ENCODE measurements at places on chromosomes 2 and 18. TPM values are rescaled to one million over a fixed set of nuclear protein-coding genes. Genes with fewer than 3 reads are reported as not detected.

GRCh38 chr2:5121121-5121520 is 571.1 kb upstream of the SOX11 start:
- DNase-seq, result no peak

The EFR3B gene
- 2.6 TPM for total RNA-seq

The OTOS gene
- total RNA-seq, result not detected

The STPG4 gene
- total RNA-seq, result not detected

The MYO3B gene
- total RNA-seq, result 0.21 TPM

The ASB18 gene
- 10.1 TPM for total RNA-seq

The KLHL41 gene
- total RNA-seq, result 141 TPM

- DNase-seq, result no peak
These were observed 171.4 kb upstream of the ALPP start for GRCh38 chr2:232207174-232207573.

The PSD4 gene
- 13.0 TPM for total RNA-seq

DNA sequence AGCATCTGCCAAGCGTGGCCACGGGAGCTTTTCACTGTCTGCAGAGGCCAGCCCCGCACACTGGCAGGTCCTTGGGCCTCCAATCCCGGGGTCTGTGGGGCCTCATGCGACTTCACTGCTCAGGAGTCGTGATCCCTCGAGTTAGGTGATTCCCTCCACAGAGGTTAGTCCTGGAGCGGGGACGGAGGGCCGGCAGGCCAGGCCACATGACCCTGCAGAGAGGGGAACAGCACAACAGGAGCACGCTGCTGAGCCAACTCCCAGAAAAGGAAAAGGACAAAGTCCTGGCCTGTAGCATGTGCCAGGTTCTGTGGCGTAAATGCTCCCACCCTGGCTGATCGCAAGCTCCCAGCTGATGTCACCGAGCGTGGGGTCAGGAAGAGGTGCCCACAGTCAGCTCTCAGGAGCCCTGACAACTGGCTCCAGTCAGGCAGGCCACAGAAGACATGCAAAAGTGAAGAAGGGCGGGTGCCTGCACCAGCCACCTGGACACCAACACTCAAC is 15.3 kb upstream of the PRLH start:
- no peak for DNase-seq

DNA sequence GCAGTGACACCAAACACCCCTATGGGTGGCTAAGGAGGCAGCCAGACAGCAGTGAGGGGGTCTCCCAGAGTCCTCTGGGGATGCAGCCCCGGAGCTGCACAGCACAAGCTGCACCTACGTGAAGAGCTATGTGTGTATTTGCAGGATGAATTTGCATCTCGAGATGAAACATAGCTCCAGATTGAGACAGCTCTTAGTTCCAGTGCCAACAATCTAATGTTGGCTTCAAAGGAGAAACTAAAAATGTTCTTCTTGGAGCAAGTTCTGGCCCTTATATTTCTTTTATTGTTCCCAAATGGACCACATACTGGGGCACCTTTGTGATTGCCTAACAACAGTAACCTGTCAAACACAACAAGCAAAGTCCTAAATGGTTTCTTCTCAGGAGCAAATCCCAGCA is 233.9 kb downstream of the SLC4A3 start:
- no peak for DNase-seq

DNA sequence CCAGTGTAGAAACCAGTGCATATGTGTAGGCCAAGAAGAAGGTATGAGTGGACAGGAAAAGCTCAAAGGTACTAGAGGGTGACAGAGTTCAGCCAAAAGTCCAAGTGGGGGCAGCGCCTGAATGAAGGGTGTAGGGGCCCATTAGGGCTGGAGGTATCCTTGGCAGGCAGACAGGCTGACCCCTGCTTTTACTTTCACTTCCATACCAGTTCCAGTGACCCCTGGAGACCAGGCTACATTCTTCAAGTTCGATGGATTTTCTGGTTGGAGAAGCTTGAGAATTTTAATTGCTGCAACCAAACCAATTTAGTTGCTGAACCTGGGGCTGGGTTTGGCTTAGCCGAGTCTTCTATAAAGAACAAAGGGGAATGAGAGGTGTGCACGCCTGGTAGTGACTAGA is 42.3 kb upstream of the MRPL33 start:
- no peak for DNase-seq

GRCh38 chr18:57855551-57855950 is 52.4 kb upstream of the ATP8B1 start:
- DNase-seq, result no peak

The ASXL2 gene
- total RNA-seq, result 29.0 TPM

GRCh38 chr2:184370954-184371353 is 227.4 kb upstream of the ZNF804A start:
- no peak for DNase-seq

The ESPNL gene
- 0.50 TPM for total RNA-seq

DNA sequence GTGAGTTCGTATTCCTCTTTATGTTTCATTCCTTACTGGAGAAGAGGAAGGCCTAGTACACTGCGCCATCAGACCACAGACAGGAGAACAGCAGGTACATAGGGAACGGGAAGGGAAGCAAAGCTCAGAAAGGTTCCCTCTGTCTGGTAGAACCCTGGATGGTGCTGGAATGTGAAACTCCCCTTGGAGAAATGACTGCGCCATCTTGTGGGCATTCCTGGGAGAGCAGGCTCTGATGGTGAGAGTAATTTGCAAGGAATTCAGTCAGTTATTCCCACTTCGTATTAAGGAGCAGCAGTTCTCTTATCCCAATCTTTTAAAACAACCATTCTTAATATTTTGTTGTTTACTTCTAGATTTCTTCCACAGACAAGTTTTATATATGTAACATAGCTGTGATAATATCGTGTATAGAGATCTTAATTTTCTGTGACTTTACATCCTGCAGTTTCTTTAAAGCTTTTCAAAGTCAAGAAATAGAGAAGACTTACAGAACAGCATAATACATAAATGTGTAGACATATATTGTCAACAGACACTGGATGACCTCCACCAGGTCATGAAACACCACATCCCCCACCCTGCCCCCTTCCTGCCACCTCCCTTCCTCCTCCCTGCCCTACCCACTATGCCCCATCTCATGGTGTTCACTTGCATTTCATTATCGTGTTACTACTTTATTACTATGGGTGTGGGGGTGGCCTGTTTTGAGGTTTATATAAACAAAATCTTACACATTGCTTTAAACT is 83.9 kb downstream of the ARHGEF4 start:
- DNase-seq, result peak; percentile 46

DNA sequence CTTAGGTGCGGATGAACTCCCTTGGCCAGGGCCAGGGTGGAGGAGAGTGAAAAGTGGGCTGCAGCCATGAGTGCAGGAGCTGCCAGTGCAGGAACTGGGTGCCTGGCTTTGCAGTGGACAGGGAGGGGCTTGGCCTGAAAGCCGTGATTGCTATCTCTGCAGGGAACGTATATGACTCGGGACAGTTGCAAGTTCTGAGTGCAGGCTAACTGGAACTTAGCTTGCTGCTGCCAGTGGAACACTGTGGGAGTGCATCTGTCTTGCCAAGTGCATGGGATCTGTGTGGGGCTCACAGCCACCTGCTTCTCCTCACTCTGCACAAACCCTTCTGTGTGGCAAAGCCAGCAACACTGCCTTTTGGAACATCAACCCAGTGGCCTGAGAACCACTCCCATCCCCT is 36.9 kb downstream of the FLACC1 start:
- DNase-seq, result no peak

- no peak for DNase-seq
These were observed 56.6 kb downstream of the ZNF638 start for GRCh38 chr2:71388214-71388613.

The GALNT5 gene
- 0.26 TPM for total RNA-seq

GRCh38 chr2:72182547-72182946 is 34.9 kb upstream of the CYP26B1 start:
- peak; percentile 35 for DNase-seq

The HJURP gene
- total RNA-seq, result 2.9 TPM

- no peak for DNase-seq
These were observed 27.0 kb upstream of the TWIST2 start for GRCh38 chr2:238820916-238821315.

DNA sequence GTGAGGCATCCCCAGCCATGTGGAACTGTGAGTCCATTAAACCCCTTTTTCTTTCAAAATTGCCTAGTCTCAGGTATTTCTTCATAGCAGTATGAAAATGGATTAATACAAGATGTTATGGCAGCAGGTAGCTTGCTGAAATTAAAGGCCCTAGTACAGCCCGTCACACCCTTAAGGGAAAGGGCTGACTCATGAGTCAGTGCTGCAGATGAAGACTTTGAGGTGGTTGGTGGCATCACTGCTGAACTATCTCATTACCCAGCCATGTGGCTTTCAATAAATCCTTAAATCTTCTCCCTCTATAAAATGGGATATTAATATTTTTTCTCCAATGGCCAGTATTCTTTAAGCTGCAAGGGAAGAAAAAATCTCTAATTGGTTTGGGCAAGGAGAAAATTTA is 226.1 kb upstream of the CCDC68 start:
- no peak for DNase-seq

The UGT1A9 gene
- not detected for total RNA-seq

GRCh38 chr2:202084265-202084664 is 11.2 kb downstream of the KIAA2012 start:
- DNase-seq, result no peak

DNA sequence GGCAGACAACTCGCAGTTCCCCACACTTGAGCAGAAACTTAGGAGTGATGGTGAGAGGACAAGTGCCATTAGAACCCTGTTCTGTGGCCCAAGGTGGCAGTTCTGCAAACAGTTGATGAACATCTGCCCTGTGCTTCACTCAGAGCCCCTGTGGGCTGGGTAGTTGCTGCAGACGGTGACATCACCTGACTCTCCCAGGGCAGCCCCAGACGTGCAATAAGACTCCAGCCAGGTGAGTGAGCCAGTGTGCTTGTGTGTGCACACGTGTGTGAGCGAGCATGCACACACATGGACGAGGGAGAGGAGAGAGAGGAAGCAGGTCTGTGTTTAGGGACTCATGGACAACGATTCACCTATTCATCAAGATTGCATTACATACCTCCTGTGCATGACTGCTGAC is 136.0 kb upstream of the GLI2 start:
- DNase-seq, result no peak

- peak; percentile 70 for DNase-seq
These were observed 6.0 kb upstream of the INPP5D start for GRCh38 chr2:233053928-233054784.

The APOB gene
- 8.1 TPM for total RNA-seq

- no peak for DNase-seq
These were observed 18.2 kb downstream of the GNLY start for GRCh38 chr2:85712336-85712735.

GRCh38 chr2:106189764-106190468 is 4.2 kb downstream of the UXS1 start:
- DNase-seq, result no peak

DNA sequence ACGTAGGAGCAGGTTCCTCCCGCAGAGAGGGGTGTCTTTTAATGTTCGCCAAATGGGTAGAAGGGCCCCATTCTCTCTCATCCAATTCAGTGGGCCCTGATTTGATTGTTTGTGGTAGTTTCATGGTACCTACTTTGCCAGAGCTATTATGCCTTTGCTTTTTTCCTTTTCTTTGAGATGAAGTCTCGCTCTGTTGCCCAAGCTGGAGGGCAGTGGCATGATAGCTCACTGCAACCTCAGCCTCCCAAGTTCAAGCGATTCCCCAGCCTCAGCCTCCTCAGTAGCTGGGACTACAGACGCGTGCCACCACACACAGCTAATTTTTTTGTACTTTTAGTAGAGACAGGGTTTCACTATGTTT is 59.7 kb downstream of the DDX1 start:
- DNase-seq, result no peak

- no peak for DNase-seq
These were observed 32.9 kb upstream of the CCDC93 start for GRCh38 chr2:118046634-118047210.

The MFSD2B gene
- total RNA-seq, result 0.66 TPM

The SETBP1 gene
- 5.0 TPM for total RNA-seq

DNA sequence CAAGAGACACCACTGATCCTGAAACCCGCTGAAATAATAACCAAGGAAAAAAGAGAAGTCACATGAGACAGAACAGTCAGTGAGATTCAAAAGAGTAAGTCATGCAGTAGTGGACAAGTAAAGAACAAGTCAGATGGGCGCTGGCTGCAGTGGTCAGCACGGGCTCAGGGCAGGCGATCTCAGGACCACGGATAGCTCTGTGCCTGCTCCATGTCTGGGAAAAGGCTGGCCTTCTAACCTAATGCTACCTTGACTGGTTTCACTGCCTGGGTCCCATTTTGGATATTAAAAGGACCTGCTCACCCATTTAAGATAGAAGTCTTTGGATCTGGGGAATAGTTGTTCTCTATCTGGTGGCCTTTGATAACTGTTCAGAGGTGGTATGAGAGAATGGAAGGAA is 61.7 kb upstream of the LCLAT1 start:
- no peak for DNase-seq

The SF3B1 gene
- total RNA-seq, result 150 TPM

DNA sequence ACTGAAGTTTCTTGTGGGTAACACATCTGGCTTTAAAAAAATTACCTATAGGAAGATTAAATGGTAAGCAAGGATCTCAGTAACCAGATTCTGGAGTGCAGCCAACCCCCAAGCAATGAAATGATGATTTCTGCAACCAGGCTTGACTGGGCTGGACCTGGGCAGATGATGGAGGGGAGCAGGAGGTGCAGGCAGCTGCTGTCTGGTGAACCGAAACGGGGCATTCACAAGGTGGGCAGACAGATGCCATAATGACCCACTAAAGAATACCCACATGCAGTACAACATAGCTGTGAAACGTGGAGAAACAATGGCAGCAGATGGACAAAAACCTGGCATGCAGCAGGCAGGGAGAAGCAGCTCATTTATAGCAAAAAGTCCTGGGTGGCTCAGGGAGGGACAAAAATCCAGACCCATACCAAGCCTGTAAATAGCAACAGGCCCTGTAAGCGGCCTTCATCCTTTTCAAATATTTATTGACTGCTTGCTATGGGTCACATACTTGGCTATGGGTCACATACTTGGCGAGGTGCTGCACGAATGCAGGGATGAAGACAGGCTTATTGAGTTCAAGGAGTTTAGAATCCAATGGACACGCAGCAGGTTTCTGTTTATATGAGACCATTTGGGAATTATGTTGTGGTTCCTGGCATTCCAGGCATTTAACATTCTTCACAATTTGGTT is 244.7 kb downstream of the HRH4 start:
- DNase-seq, result no peak

The SERPINB11 gene
- total RNA-seq, result not detected

GRCh38 chr2:223048519-223048918 is 3.5 kb upstream of the KCNE4 start:
- DNase-seq, result no peak

DNA sequence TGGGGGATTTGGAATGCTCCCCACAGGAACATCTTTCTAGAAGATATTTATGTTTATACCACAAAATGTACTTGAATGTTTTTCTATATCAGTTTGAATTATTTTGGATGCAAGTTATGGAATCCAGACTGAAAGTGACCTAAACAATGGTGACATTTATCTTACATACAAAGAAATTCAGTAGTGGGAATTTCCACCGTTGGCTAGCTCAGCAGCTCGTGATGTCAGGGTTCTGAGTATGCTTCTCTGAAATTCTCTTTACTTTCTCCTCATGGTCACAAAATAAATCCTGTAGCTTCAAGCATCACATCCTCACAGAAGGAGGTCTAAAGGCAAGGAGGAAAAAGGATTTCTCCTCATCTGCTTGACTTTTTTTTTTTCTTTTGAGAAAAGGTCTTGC is 105.3 kb downstream of the AKAIN1 start:
- no peak for DNase-seq

The RAB17 gene
- 2.5 TPM for total RNA-seq

Data from heart right ventricle (tissue), 16 donors.